ENCODE measurements at places on chromosomes 7 and 10.

DNA sequence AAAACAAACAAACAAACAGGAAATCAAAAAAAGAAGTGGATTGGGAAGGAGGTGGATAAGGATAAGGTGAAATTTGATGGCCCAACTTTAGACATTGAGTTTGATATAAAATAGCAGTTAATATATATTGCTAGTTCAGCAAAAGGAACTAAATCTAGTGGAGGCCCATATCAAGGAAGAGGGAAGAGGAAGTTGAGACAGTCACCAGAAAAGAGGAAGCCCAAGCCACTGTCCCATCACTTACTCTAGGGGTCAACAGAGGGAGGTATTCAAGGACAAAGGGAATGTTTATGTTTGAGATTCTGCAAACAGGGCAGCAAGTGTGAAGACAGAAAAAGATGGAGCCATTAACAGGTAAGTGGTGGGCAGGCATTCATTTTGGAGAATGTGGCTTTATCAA is 3.7 kb downstream of the LAMTOR4 start:
- no peak for DNase-seq

- DNase-seq: no peak
Measured at GRCh38 chr7:653829-654764, 72.4 kb upstream of the DNAAF5 start.

DNA sequence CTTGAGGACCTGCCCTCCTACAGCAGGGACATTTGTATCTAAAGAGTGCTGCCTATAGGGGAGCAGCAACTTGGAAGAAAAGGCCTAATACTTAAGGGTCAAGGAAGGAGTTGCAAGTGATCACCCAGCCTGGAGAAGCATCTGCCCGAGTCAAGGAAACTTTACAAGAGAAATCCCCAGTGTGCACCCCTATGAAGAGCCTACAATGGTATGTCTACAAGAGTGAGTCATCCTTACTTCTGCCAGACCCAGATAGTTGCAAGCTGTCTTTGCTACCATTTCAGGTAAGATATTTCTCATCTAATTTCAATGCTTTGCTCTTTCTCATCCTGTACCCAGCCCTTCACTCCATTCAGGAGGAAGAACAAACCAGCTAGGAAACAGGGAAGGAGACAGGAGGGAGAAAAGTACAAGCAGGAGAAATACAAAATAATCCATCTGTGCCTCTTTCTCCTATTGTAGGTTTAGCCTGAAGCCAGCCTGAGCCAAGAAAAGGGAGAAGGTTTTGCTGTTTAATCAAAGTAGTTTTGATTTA is 34.4 kb upstream of the AGR3 start:
- DNase-seq: no peak

GRCh38 chr7:43303740-43304241 is 191.3 kb downstream of the HECW1 start:
- DNase-seq: no peak

- no peak for DNase-seq
Measured at GRCh38 chr10:65684896-65685295, 1240.9 kb upstream of the LRRTM3 start.

DNA sequence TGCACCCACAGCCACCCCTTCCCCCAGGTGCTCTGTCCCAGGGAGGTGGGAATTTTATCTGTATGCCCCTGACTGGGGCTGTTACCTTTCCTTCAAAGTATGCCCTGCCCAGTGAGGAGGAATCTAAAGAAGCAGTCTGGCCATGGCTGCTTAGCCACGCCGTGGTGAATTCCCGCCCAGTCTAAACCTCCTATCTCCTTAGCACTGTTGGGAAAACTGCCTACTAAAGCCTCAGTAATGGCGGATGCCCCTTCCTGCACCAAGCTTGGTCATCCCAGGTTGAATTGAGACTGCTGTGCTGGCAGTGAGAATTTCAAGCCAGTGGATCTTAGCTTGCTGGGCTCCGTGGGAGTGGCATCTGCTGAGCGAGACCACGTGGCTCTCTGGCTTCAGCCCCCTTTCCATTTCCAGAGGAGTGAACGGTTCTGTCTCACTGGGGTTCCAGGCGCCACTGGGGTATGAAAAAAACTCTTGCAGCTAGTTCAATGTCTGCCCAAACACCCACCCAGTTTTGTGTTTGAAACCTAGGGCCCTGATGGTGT is 87.2 kb downstream of the ABCC2 start:
- DNase-seq: no peak

DNA sequence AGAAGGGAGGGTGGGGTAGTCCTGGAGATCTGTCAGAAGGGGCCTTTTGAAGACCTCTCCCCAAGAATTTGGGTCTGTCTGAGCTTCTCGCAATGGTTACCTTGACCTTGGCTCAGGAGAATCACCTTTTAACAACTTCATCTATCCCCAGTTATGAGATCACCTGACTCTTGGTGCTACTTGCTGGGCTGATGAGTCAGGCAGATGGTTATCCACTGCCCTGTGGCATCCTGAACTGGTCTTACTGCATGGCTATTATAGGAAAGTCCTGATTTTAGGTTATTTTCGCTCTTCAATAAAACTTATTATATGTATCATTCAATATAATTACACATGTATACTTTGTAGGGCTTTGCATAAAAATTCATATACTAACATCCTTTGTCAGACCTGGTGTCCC is 274.7 kb downstream of the GFRA1 start:
- DNase-seq: no peak

DNA sequence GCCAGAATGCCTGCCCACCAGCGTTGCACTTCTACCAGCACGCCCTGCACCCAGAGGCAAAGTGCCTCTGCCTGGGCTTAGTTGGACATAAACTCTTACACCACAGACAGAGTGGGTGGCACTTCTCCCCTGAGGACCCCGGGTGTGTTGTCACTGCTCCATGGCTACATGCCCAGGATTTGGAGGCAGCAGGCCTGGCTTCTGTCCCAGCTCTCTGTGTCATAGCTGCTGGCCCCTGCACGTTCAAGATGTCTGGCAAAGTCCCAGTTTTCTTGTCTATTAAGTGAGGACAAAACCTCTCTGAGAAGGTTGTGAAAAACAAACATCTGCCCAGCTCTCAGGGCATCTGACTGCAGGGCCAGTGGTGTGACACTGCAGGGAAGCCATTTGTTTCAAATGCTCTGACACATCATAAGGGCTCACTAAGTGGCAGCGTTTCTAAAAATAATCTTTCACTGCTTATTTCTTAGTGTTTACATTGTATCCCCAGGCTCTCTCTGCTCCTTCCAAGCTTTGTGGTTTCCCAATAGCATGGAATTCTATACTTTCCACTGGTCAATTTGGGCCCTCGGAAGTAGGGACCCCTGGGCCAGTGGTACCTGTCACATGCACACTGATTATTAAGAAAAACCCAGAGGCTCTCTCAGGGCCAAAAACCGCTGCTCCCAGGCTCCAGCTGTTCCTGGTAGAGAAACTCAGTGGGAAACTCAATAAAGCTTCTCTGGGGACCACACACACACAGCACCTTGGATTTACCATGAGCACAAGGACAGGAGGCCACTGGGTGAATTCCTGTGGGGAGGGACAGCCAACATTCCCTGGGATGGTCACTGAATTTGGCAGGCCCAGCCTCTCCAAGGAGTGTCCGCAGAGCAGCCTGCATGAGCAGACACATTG is 86.2 kb upstream of the ANLN start:
- no peak for DNase-seq

DNA sequence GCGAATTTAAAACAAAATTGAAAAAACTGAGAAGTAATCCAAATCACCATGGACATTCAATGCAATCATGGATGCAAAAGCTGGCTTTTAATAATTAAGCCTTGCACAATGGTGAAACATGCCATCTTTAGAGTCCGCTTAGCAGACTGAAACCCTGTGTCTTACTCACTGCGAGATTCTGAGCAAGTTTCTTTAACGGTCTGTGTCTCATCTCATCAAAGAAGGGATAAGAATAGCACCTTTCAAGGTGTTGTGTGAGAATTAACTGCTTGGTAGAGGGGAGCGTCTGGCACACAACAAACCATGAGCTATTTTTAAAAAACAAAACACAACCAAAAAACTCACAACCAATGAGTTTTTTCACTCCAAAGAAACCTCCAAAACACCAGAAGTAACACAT is 21.4 kb downstream of the ACBD7 start:
- no peak for DNase-seq
